ENCODE measurements at places on chromosomes 2 and 18.

- DNase-seq, result peak; percentile 96
Measured at GRCh38 chr2:189347540-189347939, 93.7 kb upstream of the WDR75 start.

- DNase-seq, result no peak
Measured at GRCh38 chr18:71443706-71444480, 1100.2 kb downstream of the CBLN2 start.

- no peak for DNase-seq
Measured at GRCh38 chr2:198044777-198045176, 240.4 kb downstream of the PLCL1 start.

DNA sequence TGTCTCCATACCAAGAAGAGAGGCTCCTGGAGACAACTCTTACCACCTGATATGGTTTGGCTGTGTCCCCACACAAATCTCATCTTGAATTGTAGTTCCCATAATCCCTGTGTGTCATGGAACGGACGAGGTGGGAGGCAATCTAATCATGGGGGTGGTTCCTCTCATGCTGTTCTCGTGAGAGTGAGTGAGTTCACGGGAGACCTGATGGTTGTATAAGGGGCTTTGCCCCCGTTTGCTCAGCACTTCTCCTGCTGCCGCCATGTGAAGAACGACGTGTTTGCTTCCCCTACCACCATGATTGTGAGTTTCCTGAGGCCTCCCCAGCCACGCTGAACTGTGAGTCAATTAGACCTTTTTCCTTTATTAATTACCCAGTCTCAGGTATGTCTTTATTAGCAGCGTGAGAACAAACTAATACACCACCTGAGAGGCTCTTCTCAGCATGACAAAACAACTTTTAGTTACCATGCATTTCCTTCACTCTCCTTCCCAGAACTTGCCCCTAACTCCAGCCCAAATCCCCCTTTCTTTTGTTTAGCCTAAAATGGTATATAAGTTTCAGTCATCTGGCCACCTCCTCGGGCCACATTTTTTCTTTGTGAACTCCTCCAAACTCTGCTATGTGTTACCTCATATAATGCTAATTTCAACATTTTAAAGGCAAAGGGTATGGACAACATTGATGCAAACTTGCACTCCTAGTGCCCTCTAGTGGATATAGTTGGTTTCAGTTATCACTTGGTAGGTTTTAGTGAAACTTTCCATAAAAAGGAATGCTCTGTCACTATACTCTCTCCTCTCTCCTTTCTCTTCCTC lies 58.6 kb upstream of the SLC25A52 start:
- DNase-seq, result peak; percentile 52

- no peak for DNase-seq
Measured at GRCh38 chr2:45568935-45569334, 42.1 kb downstream of the SRBD1 start.

GRCh38 chr2:73451263-73451972 lies 65.8 kb downstream of the ALMS1 start:
- no peak for DNase-seq

- no peak for DNase-seq
Measured at GRCh38 chr2:70479816-70480215, 73.8 kb downstream of the TGFA start.

- DNase-seq, result no peak
Measured at GRCh38 chr2:163670929-163671328, 64.9 kb downstream of the FIGN start.

- no peak for DNase-seq
Measured at GRCh38 chr2:159985656-159986055, 76.8 kb downstream of the PLA2R1 start.

DNA sequence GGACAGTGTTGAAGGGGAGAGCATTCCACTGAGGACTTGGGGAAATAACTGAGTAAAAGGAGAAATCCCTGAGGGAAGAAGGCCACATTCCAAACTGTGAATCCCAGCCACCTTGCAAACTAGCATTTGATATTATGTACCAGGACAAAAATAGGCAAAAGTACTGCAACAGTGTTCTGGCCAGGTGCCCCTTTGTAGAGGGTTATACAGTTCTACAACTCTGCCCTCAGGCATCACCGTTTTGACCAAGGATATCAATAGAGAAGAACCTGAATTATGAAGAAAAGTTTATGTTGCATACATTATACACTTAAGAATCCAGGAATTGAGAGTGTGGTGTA lies 20.6 kb upstream of the CAVIN2 start:
- DNase-seq, result no peak

- peak; percentile 0 for DNase-seq
Measured at GRCh38 chr2:154402213-154402612, 296.3 kb upstream of the KCNJ3 start.

DNA sequence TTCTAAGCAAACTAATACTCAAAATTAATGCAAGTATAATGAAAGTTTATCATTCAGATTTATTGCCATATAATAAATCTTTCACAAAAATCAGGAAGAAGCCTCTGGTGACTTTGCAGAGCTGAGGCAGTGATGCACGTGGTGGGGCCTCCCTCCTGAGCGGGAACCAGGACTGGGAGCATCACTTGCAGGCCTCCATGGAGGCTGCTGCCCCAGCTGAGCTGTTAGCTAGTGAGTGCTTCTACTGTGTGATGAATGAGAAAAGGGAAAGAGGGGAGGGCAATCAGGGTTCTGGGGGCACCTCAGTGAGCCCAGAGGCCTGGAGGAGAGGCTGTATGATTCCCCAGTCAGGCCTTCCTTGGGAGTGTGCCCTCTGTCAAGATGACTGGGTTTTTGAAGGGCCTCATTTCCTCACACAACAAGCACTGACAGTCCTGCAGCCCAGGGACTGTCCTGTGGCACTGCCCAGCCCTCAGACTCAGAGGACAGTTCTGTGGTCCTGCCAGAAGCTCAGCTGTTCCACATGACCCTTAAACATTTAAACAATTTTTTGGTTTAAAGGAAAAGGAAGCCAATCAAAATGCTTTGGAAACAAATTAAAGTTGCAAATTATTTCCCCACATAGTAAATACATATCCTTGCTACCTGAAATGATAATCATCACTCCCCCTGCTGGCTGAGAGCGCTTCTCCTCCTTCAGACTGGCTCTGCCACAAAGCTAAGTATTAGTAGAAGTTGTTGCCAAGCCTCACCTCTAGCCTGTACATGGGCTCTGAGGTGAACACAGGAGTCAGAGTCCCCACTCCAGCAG lies 90.9 kb upstream of the SMAD7 start:
- peak; percentile 56 for DNase-seq

DNA sequence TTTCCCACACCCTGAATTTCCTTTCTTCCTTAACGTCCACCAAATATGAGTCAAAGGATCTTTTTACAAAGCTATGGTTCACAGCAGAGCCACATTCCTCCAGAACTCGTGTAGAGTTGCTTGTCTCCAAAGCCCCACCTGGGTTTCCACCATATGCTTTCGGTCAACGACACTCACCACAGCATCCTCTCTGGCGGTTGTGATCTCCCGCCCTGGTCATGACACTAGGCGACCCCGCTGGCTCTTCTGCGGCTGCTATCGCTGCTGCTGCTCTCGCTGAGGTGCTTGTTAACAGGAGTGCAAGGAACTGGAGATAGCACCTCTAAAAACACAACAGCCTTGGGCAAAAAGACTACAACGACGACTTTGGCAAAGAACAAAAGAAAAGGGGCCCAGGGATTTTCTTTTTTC lies 340 bp downstream of the SLC40A1 start:
- no peak for DNase-seq

- DNase-seq, result no peak
Measured at GRCh38 chr18:48034651-48035555, 104.4 kb upstream of the SMAD2 start.

GRCh38 chr2:150046810-150047209 lies 440.7 kb downstream of the RND3 start:
- DNase-seq, result no peak

- peak; percentile 52 for DNase-seq
Measured at GRCh38 chr18:59555995-59556659, 141.1 kb downstream of the CCBE1 start.

GRCh38 chr2:151297882-151298281 lies 8.4 kb upstream of the NMI start:
- DNase-seq, result peak; percentile 11

- no peak for DNase-seq
Measured at GRCh38 chr2:215979620-215980019, 33.7 kb downstream of the MREG start.

DNA sequence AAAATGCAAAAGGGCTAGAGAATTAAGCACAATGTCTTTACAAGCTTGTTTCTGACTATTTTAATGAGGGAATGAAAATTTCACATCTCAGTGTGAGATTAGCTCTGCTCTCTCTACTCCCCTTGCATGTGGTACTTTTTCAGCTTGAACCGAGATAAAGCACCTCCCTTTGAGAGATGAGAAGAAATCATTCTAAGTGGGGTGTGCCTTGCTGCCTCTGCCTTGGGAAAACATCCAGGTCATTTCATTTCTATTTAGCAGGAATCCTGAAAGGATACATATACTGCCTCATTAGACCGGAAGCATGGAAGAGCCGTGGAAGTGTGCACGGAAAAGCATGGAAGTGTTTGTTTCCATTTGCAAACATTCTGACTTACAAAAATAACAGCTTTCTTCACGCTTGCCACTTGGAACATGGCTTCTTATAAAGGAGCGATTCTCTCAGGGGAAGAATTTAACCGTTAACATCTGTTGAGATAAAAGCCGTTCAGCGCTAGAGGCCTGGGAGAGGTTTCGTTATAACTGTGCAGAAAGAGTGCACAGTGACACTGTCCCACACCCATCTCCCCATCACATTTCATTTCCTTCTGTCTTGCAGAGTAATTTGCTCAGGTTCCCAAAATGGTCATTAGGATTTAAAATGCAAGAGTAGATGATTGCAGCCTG lies 16.7 kb downstream of the NOSTRIN start:
- DNase-seq, result no peak
